ENCODE measurements at places on chromosomes 3 and 15.

- DNase-seq = no peak
Observed at GRCh38 chr3:15367059-15367458, 34.7 kb upstream of the SH3BP5 start.

- DNase-seq = no peak
Observed at GRCh38 chr15:90232941-90233386, 777 bp downstream of the CIB1 start.

DNA sequence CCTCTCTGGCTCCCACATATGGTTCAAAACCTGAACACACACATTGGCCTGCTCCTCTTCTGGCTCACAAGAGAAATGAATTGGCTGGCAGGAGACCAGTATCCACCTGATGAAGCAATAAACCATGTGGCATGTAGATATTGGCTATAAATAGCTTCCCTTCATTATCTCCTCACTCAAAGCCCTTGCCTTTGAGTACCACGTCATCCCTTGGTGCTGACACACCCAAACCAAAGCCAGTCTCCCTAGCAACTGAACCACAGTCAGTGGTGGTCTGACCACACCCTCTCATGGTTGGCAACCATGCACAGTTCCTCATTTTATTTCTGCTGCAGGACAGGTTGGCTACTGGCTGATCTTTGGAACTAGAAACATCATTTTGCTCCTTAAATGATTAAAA is 98.8 kb downstream of the ZNF621 start:
- no peak for DNase-seq

GRCh38 chr3:132346841-132347736 is 29.9 kb downstream of the ACP3 start:
- DNase-seq = no peak

- peak; percentile 55 for DNase-seq
Observed at GRCh38 chr3:190345027-190345821, 23.0 kb upstream of the CLDN1 start.

GRCh38 chr3:141553055-141553454 is 66.2 kb downstream of the RASA2 start:
- no peak for DNase-seq

DNA sequence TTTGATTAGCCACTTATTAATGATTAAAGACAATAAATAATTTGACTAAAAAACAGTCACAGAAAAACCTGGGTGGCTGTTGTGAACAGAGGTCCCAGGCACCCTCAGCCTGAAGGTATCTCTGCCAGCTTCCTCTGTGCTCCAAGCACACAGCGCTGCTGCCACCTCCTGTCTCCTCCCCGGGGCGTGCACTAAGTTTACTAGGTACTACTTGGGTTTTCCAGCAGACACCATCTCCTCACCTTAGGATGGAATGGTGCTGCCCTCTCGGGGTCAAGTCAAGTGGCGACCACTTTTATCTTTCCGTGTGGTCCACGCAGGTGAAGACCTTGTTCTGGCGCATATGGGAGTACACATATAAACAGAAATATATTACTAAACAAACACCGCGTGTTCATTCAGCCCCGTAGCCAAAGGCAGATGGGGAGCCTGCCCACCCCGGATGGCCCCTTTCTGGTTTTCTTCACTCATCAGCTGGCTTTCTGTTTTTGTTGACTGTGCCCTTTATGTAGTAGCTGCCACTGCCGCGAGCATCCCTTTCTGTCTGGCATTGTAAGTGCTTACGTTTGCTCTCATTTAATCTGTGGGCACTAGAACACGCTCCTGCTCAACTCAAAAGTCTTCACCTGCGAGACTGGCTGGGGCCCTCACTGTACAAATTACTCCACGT is 128.0 kb downstream of the LRIG1 start:
- DNase-seq = no peak

- peak; percentile 95 for DNase-seq
Observed at GRCh38 chr3:177781686-177782161, 584.4 kb upstream of the TBL1XR1 start.

GRCh38 chr15:73474785-73475184 is 31.8 kb downstream of the REC114 start:
- no peak for DNase-seq

GRCh38 chr3:185537369-185537970 is 14.9 kb downstream of the LIPH start:
- peak; percentile 21 for DNase-seq

DNA sequence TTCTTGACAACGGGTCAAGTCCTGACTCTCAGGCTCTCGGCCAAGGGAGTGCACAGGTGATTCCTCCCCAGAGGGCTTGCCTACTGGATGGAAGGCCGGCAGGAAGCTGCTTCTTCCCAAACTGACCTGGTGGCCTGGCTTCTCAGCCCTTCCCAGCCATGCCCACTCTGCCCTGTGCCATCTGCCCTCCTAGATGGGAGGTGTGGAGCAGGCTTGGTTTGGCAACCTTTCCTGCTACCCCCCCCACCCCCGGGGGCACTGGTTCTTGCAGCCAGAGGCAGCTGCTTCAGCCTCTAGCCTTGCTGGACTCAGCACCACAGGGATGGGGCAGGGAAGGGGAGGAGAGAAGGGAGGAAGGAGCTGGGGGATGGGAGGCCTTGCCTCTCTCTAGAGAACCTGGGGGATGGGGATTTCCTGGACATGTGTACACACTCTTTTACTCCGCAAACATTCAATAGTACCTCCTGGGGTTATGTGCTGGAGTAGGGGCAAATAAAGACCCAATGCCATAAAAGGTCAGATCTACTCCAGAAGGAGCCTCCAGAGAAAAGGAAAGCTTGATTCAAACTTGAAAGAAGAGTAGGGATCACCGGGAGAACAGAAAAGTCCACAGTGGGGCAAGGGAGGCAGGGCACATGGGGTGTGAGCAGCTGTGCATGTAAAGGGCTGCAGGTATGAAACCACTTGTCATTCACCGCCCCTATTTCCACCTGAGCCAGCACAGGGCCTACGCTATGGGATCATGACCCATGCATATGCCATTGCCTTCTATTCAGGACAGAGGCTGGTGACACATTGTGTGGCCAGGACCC is 4.2 kb upstream of the DAPK2 start:
- no peak for DNase-seq

- DNase-seq = no peak
Observed at GRCh38 chr15:91224755-91225380, 124.8 kb downstream of the SV2B start.

- DNase-seq = no peak
Observed at GRCh38 chr15:93451265-93451664, 362.3 kb upstream of the RGMA start.

GRCh38 chr3:9769426-9770275 is at the start of gene CAMK1:
Gene CAMK1 (minus strand): TSS chr3:9769947. CDS start chr3:9767749, 2,198 bp downstream.
- DNase-seq = no peak

DNA sequence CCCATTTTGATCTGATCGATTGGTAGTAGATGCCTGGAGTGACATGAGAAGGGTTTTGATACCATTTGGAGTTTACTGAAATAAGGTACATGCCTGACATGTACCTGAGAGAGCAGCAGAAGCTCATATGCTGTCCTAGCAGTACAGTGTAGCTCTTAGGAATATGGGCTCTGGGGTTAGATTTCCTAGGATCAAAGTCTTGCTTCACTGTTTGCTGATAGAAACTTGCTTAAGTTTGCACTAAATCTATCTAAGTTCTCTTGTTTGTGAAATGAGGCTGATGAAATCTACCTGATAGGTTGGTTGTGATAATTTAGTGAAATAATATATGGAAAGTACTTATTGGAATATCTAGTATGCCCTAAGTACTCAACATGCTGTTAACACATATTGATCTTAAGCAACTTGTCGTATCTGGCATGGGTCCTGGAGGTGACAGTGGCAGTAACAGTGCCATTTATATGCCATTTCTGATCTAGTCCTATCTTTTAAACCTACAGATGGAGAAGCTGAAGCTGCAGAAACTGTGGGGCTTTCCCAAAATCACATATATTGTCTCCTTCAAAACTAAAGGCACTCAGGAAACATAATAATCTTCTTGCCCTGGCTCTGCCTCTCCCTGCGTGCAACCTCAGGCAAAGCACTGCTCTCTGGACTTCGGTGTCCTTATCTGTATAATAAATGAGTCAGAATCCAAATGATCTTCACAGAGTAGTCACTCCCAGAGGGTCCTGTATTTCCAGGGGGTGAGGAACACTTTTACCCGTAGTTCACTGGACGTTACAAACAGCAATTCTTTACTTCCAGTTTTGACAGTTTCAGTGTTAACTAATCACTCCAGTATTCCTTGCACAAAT is 223.6 kb upstream of the SETMAR start:
- DNase-seq = no peak

DNA sequence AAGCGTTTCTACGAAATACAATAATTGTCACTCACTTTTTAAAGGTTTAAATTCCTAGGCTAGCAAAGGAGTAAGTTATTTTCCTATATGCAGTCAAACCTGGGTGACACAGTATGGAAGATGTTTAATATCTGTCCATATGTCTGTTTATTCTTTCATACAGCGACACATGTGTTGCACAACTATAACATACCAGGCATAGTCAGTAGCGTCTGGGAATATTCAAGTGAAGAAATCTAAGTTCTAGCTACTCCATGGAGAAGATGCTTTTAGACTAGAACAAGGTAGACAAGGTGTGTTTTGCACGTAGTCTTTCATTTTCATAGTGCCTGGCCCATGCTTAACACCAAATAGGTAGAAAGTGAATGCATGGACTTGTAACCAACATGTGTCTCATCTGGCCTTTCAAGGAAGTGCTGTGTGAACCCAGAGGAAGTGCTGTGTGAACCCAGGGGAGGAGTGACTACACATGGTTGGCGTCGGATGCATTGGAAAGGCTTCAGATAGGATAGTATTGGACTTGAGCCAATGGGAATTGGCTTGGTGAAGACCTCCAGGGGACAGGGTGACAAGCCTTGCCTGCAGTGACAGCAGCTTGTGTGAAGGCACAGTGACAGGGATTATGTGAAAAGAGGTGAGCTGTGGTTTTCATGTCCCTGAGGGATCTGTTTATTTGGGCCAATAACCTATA is 267.0 kb downstream of the PTPRG start:
- no peak for DNase-seq

GRCh38 chr3:98978068-98978811 is 76.7 kb upstream of the DCBLD2 start:
- DNase-seq = no peak

GRCh38 chr15:78263907-78264303 is 457 bp upstream of the DNAJA4 start:
- DNase-seq = no peak

DNA sequence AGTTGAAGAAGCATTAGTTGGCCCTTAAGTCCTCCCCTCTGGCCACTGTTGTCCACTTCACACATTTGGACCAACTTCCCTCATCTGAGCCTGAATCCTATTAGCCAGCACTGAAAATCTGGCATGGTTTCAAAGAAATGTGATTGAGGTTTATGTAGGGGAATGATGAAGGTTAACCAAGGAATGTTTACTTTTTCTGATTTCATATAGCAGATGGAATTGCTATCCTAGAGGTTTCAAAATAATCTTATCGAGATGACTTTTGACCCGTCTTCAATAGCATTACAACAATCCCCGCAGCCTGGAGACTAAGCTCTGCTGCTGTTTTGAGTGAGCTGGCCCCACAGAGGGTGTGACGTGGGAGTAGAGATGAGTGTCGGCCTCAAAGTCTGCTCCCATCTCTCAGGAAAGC is 200.8 kb upstream of the IL12A start:
- DNase-seq = no peak

Measured in fibroblast of the conjunctiva (primary cell).